Amniotic stem cell (primary cell): ENCODE measurements at places on chromosomes 5 and 9.

DNA sequence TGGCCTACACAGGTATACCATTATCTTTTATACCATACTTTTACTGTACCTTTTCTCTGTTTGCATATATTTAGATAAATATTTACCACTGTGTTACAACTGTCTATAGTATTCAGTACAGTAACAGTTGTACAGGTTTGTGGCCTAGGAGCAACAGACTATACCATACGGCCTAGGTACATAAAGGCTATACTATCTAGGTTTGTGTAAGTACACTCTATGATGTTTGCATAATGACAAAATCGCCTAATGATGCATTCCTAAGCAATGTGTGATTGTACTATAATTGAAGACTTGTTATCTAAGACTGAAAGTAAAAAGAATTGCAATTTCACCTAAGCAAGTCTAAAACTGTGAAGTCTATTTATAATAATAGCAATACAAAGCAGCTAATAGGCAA, 3.9 kb downstream of the C9orf72 start:
- DNase-seq: no peak

DNA sequence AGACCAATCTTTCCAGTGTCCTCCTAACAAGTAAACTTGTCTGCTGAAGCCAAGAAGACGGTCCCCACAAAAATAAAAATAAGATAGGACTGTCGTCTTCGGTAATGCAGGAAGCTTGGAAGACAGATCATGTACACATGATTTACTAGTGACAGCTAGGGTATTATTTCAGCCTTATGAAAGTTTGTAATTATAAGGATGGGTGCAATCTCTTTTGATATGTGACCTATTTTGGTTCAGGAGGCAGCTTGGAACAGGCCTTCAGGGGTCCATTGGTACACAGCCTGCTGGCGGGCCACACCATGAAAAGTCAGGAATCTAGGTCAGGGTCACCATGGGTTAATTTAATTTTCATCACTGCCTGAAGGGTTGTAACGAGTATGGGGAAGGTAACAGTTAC, 13.7 kb upstream of the MEIKIN start:
- DNase-seq: no peak

- no peak for DNase-seq
Observed at GRCh38 chr5:178532236-178532635, 58.0 kb downstream of the COL23A1 start.

GRCh38 chr9:131346559-131346958, 47.3 kb upstream of the PRRC2B start:
- DNase-seq: no peak

DNA sequence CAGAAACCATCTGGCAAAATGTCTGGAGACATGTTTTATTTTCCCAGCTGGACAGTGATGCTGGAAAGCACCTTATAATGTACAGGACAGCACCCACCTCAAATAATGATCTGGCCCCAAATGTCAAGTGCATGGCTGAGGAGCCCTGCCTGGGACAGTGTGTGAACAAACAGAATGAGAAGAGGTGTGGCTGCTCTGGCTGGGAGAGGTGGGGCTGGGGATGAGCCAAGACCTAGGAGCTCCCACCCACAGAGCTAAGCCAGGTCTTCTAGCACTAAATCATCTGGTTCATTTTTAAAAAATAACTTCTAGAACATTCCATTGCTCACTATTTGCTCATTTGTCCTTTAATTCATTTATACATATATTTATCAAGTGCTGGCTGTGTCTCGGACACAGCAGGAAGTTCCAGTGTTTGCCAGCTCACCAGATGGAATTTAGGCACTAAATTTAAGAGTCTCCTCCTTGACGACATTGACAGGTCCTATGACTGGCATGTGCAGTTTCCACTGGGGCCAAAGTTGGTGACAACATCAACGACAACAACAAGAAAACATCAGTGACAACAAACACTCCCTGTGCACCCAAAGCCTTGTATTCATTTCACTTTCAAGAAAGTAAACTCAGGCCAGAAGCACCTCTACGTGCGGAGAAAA, 59.1 kb downstream of the GTF3C4 start:
- DNase-seq: no peak

- DNase-seq: no peak
Observed at GRCh38 chr5:36300927-36301540, 668 bp downstream of the RANBP3L start.

- no peak for DNase-seq
Observed at GRCh38 chr5:41883243-41883642, 13.0 kb upstream of the OXCT1 start.

DNA sequence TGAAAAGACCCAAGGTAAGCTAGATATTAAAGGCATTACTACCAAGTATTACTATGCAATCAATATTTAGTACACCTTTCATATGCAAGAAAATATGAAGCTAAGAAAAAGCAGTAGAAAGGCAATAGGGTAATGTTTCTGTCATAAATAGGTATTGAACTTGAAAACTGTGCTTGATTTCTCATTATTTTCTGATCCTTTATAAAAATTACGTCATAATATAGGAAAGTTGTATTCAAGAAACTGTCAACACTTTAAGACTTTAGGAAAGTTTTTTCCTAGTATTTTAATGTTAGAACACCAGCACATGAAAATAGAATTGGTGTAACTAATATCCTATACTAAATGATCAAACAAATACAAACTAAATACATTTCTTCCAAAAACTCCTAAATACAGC, 133.2 kb downstream of the EDIL3 start:
- DNase-seq: no peak

GRCh38 chr5:34020726-34021125, 12.9 kb upstream of the AMACR start:
- DNase-seq: no peak
